CD8-positive, alpha-beta memory T cell (primary cell): ENCODE measurements at places on chromosomes 2 and 18. TPM values are rescaled to one million over a fixed set of nuclear protein-coding genes. Genes with fewer than 3 reads are reported as not detected.
A peak's percentile ranks its signal among the peaks of the same experiment; 100 is the strongest.

TLX2 gene
- 0.37 TPM for total RNA-seq

UGT1A6 gene
- total RNA-seq = not detected

TMEM178A gene
- not detected for total RNA-seq

FAM237A gene
- not detected for total RNA-seq

HS1BP3 gene
- total RNA-seq = 9.3 TPM

POU3F3 gene
- not detected for total RNA-seq

REG1A gene
- total RNA-seq = not detected

C2orf72 gene
- not detected for total RNA-seq

OXER1 gene
- total RNA-seq = not detected

ANO7 gene
- 0.86 TPM for total RNA-seq

SERPINB4 gene
- not detected for total RNA-seq

IL36A gene
- total RNA-seq = not detected

DNA sequence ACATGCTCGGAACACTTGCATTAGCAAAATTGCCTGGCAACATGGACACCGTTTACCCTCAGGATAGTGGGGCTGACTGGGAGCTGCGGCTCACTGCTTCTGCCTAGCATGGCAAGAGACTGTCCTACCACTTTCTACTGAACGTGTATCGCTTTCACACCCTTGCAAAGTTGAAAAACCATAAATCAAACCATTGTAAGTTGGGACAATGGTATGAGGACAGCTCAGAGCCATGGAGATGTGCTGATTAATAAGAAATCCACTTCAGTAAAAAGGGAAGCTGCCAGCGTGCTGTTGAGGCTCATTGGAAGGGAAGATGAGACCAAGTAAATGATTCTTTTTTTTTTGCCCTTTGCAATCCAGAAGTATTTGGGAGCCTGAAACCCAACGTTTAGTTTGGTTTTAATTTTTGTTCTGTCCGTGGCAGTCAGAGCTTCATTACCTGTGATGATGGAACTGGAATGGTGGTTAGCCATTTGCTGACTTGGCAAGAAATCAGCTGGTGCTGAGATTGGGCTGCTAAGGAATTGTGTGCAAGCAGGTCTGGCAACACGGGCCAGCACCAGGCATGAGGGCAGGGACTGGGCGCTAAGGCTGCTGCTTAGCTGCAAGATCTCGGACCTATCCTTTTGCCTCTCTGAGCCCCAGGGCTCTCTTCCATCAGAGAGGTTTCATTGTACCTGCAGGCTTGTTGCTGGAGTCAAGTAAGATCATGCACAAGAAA lies 75.5 kb upstream of the HS6ST1 start:
- H3K36me3 ChIP-seq = no peaks in the 10 kb centered on the region
- H3K4me3 ChIP-seq = no peak overlapping the region
- H3K4me1 ChIP-seq = no peaks in the 10 kb centered on the region
- DNase-seq = no peak
- no peaks in the 10 kb centered on the region for H3K27me3 ChIP-seq

DNA sequence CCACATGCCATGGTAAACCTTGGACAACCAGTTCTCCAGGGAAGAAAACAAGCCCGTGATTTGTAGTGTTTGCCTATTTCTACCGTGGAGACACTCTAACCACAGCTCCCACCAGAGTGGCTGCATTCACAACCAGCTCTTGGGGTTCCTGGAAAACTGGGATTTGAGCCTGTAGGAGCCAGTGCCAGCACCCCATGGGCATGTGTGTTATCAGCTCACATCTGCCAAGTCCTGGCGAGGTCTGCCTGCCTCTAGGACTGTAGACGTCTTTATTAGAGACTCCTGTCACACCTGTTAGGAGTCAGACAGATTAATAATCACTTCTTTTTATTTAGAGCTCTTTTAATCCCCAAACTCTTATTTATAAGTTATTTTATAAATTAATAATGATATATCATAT lies 41.0 kb downstream of the INPP5D start:
- no peaks in the 10 kb centered on the region for H3K36me3 ChIP-seq
- H3K27me3 ChIP-seq = no peaks in the 10 kb centered on the region
- peak overlapping the region; percentile 49 for H3K27ac ChIP-seq
- peaks cover 56% of the 10 kb centered on the region for H3K4me1 ChIP-seq

- H3K27me3 ChIP-seq = no peaks in the 10 kb centered on the region
- H3K27ac ChIP-seq = no peak overlapping the region
- H3K4me1 ChIP-seq = no peaks in the 10 kb centered on the region
- H3K36me3 ChIP-seq = no peaks in the 10 kb centered on the region
Observed at GRCh38 chr2:29063056-29063455, 11.3 kb downstream of the PCARE start.

GRCh38 chr2:226701052-226701451 lies 98.6 kb downstream of the IRS1 start:
- H3K4me1 ChIP-seq = no peaks in the 10 kb centered on the region
- H3K36me3 ChIP-seq = no peaks in the 10 kb centered on the region
- H3K27ac ChIP-seq = no peak overlapping the region

GRCh38 chr2:165058476-165059265 lies 103.3 kb upstream of the SLC38A11 start:
- H3K36me3 ChIP-seq = no peaks in the 10 kb centered on the region
- DNase-seq = no peak
- H3K4me1 ChIP-seq = no peaks in the 10 kb centered on the region
- H3K27me3 ChIP-seq = no peaks in the 10 kb centered on the region
- no peak overlapping the region for H3K4me3 ChIP-seq

DNA sequence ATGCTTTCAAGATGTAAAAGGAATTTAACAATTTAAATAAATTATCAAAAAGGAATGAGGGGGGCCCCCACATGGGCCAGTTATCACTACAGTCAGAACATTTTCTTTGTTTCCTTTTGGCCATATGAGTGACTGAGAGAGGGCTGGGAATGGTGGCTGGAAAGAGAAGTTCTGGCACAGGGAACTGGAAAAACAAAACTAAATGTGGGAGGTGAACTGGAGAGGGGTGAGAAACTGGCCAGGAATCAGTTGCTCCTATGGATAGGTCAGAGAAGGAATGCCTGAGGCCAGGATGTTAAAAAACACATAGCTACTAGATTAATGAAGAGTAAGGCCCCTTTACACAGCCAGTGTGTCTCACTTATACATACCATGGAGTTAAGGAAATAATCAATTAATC lies 121.0 kb downstream of the RBMS1 start:
- H3K27ac ChIP-seq = no peak overlapping the region
- no peaks in the 10 kb centered on the region for H3K27me3 ChIP-seq
- H3K4me3 ChIP-seq = no peak overlapping the region
- H3K36me3 ChIP-seq = no peaks in the 10 kb centered on the region
- DNase-seq = no peak

- peak overlapping the region; percentile 86 for H3K27ac ChIP-seq
- H3K4me1 ChIP-seq = peaks cover 4% of the 10 kb centered on the region
- H3K27me3 ChIP-seq = no peaks in the 10 kb centered on the region
- H3K4me3 ChIP-seq = peak overlapping the region; percentile 59
- DNase-seq = no peak
Observed at GRCh38 chr2:42809819-42810120, 17.4 kb upstream of the HAAO start.

DNA sequence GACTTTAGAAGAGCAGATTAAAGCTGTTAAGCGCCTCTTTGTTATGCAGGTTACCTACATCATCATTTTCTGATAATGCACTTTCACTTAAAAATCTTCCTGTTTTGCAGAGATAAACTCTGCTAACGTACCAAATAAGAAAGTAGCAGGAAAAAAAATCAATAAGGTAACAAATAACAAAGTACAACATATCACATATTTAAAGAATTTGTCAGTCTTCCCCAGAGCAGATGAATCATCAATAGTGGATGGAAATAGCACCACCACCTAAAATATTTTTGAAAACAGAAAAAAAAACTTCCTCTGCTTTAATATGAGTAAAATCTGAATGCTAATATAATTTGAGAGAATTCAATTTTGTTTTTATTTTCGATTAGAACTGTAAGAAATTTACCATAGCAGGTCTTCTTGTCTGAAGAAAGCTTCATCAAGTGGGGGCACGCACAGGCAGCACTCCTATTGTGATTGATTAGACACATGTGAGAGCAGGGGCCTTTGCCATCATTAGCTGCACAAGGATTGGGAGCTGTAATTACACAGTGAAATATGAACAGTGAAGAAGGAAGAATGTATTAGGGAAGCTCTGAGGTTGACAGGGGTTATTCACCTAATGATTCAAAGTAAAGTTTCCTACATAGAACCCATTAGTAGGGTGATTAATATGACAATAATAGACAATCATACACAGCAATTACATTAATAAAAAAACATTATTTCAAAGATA lies 1279.4 kb downstream of the LRP1B start:
- no peak for DNase-seq
- H3K27ac ChIP-seq = no peak overlapping the region
- H3K27me3 ChIP-seq = no peaks in the 10 kb centered on the region
- no peaks in the 10 kb centered on the region for H3K36me3 ChIP-seq
- no peaks in the 10 kb centered on the region for H3K4me1 ChIP-seq
- no peak overlapping the region for H3K4me3 ChIP-seq

- H3K27ac ChIP-seq = no peak overlapping the region
- H3K4me3 ChIP-seq = no peak overlapping the region
- DNase-seq = no peak
- H3K4me1 ChIP-seq = peaks cover 14% of the 10 kb centered on the region
Observed at GRCh38 chr18:79434607-79435401, 39.1 kb downstream of the NFATC1 start.

DNA sequence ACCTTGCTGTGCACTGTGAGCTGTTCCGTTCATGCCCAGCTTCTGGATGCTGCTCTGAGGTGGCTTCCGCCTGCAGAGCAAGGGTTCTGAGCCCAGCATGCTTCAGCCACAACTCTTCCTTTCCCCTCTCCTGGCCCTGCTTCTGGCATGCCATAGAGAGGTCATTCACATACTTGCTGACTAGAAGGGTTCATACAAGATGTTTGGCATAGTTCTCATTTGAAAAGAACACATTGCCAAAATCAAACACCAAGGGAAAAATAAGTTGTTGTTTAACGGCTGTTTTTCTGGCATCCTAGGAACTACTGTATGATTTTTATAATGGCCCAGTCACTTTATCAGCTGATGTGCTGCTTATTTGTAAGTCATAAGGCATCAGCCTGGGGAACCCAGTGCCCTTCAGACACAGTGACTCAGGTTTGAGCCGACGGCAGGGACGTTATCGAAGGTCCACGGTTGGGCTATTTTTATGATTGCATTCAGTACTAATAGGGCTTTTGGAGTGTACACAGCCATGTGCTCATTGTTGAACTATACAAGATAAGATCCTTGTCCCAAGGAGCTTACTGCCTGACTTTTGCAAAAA lies 53.9 kb upstream of the CTAGE1 start:
- H3K4me1 ChIP-seq = no peaks in the 10 kb centered on the region
- no peaks in the 10 kb centered on the region for H3K27me3 ChIP-seq

GRCh38 chr2:223697892-223698645 lies 95.9 kb upstream of the SCG2 start:
- peaks cover 4% of the 10 kb centered on the region for H3K27me3 ChIP-seq
- no peak for DNase-seq
- no peaks in the 10 kb centered on the region for H3K4me1 ChIP-seq

DNA sequence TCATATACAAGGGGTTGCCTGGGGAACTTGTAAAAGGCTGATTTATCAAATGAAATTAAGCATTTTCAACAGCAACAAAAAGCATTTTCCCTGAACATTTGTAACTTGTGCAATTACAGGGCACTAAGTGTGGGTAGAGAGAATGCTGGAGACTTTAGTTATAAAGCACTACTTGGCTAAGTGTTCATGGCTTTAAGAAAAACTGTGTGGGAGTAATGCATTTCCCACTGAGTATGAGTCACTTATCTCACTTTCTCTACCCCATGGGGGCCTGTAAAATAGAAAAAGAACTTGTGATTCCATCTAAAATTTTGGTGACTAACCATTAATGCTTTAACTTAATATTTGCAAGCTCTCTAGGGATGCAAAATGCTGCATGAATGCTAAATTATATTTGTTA lies 193.4 kb downstream of the CCDC102B start:
- H3K36me3 ChIP-seq = no peaks in the 10 kb centered on the region
- H3K4me1 ChIP-seq = no peaks in the 10 kb centered on the region
- H3K27me3 ChIP-seq = no peaks in the 10 kb centered on the region

- no peaks in the 10 kb centered on the region for H3K4me1 ChIP-seq
- H3K4me3 ChIP-seq = no peak overlapping the region
- H3K27me3 ChIP-seq = no peaks in the 10 kb centered on the region
- H3K27ac ChIP-seq = no peak overlapping the region
- DNase-seq = no peak
- H3K36me3 ChIP-seq = no peaks in the 10 kb centered on the region
Observed at GRCh38 chr2:40416486-40416885, 35.4 kb downstream of the SLC8A1 start.

- H3K36me3 ChIP-seq = no peaks in the 10 kb centered on the region
- no peak overlapping the region for H3K4me3 ChIP-seq
- DNase-seq = no peak
Observed at GRCh38 chr2:137655814-137656213, 308.5 kb upstream of the HNMT start.

- peaks cover 17% of the 10 kb centered on the region for H3K4me1 ChIP-seq
- H3K36me3 ChIP-seq = peaks cover 9% of the 10 kb centered on the region
- no peaks in the 10 kb centered on the region for H3K27me3 ChIP-seq
- DNase-seq = no peak
Observed at GRCh38 chr2:23788100-23788499, 138.8 kb downstream of the ATAD2B start.

DNA sequence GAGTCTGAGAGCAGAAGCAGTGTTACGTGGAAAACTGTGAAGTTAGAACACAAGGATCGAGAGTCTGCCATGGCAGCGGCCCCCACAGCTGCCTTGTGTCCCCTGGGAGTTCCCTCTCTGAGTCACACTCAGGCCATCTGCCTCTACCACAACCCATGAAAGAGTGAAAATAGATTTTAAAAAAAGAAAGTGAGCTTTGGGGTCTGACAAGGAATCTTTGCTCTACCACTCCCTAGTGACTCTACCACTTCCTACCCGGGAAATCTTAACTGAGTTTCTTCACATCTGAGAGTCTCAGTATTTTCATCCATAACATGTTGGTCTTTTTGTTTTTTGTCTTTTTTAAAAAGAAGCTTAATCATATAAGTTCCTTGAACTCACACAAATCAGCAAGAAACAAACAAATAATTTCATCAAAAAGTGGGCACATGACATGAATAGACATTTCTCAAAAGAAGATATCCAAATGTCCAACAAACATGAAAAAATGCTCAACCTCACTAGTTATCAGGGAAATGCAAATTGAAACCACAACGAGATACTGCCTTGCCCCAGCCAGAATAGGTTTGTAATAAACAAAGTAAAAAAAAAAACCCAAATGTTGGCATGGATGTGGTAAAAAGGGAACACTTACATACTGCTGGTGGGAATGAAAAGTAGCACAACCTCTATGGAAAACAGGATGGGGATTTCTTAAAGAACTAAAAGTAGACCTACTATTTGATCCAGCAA lies 2.4 kb upstream of the MSGN1 start:
- H3K4me3 ChIP-seq = no peak overlapping the region
- H3K36me3 ChIP-seq = no peaks in the 10 kb centered on the region
- no peaks in the 10 kb centered on the region for H3K27me3 ChIP-seq
- H3K27ac ChIP-seq = no peak overlapping the region
- no peaks in the 10 kb centered on the region for H3K4me1 ChIP-seq
- DNase-seq = no peak

GRCh38 chr2:174599310-174599921 lies 1.8 kb upstream of the WIPF1 start:
- H3K27me3 ChIP-seq = no peaks in the 10 kb centered on the region
- H3K4me3 ChIP-seq = peak overlapping the region; percentile 18
- no peaks in the 10 kb centered on the region for H3K36me3 ChIP-seq
- no peak overlapping the region for H3K27ac ChIP-seq
- DNase-seq = no peak
- H3K4me1 ChIP-seq = peaks cover 59% of the 10 kb centered on the region

- H3K4me3 ChIP-seq = no peak overlapping the region
- DNase-seq = no peak
- H3K36me3 ChIP-seq = peaks cover 9% of the 10 kb centered on the region
- no peaks in the 10 kb centered on the region for H3K27me3 ChIP-seq
Observed at GRCh38 chr2:37000318-37000717, 34.0 kb upstream of the STRN start.
